Forelimb muscle (tissue), 1 donor: ENCODE measurements at places on chromosomes 12 and 14.
A peak's percentile ranks its signal among the peaks of the same experiment; 100 is the strongest.

- no peak for DNase-seq
These were observed 172.7 kb downstream of the APAF1 start for GRCh38 chr12:98817742-98818141.

DNA sequence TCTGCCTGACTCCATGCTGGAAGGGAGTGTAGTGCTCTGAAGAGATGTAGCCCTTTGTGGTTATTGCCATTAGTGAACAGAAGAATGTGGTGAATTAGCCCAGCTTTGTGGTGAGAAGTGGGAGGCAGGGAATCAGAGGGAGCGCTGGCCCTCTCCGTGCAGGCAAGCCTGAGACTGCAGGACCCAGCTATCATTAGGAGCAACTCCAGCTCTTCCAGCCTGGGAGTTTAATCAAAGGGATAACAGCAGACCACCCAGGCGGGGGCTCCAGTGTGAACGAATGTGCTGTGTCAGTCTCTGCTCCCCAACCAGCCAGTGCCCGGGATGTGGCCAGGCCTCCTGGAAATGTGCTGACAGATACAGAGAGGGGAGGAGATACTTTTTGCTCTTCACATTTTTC lies 142.7 kb downstream of the TTLL5 start:
- DNase-seq: no peak

- no peak for DNase-seq
These were observed 845 bp upstream of the RARG start for GRCh38 chr12:53232646-53233461.

GRCh38 chr12:94147991-94148738 lies at the start of gene PLXNC1:
PLXNC1 (plus strand) TSS chr12:94148577; CDS start chr12:94148972, 395 bp downstream.
- DNase-seq: no peak

GRCh38 chr14:74628418-74628817 lies 16.4 kb upstream of the LTBP2 start:
- DNase-seq: no peak

DNA sequence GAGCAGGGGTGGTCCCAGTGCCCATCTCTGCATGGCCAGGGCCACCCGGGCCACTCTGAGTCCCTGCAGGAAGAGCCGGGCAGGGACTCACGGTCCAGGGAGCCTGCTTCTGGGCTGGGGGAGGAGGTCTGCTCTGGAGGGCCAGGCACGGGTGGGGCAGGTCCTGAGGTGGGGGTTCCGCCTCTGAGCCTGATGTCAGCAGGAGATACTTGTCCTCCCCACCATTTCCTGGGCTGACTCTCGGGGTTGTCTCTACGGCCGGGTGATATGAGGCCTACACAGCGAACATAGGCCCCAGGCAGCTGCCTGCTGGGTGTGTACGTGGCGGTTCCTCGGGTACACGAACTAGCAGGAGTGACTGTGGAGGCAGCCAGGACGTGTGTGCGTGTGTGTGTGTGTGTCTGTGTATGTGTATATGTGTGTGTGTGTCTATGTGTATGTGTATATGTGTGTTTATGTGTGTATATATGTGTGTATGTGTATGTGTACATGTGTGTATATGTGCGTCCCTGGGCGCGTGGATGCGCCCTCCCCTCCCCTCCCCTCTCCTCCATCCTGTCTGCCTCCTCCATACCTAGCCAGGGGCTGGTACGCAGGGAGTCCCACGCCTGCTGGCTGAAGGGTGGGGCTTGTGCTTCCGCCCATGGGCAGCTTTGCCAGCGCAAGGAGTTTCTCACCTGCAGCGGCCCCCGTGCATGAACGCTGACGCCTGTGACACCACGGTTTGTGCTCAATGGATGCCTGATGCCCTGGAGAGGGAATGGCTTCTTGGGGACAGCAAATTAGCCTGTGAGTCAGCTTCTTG lies 30.4 kb upstream of the TRAF3 start:
- DNase-seq: no peak

GRCh38 chr12:54661048-54661447 lies 12.9 kb upstream of the DCD start:
- DNase-seq: no peak

DNA sequence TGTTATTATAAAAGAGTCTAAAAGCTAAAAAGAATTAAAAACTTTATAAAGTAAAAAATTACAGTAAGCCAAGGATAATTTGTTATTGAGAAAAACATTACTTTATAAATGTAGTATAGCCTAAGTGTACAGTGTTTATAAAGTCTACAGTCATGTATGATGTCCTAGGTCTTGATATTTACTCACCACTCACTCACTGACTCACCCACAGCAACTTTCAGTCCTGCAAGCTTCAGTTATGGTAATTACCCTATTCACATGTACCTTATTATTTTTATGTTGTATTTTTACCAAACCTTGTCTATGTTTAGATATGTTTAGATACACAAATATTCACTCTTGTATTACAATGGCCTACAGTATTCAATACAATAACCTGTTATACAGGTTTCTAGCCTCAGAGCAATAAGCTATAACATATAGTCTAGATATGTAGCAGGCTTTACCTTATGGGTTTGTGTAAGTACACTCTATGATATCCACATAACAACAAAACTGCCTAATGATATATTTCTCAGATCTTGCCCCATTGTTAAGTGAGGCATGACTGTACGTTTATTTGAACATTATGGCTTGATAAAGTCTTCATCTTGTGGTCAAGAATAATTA lies 113.7 kb upstream of the KITLG start:
- DNase-seq: no peak

- DNase-seq: no peak
These were observed 5.0 kb downstream of the SLC39A5 start for GRCh38 chr12:56234746-56235436.

GRCh38 chr14:68688872-68689371 lies 103.9 kb downstream of the ZFP36L1 start:
- DNase-seq: peak; percentile 73

GRCh38 chr12:70774055-70774454 lies 136.8 kb upstream of the PTPRB start:
- DNase-seq: no peak

DNA sequence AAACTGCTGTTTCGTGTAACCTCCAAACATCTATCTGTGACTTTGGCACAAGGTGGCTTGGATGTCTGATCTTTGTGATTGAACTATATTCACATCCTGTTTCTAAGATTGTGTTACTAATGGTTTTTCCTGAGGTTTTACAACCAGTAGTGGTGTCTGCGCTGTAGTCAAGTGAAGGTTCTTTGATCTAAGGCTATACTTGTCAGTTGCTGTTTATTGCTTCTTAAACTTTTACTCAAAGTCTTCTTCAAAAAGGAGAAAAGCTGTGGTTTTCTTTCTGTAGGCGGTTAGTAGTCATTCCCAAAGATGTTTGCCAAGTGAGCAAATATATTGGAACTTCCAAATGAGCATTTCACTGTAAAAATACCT lies 12.3 kb upstream of the CALM1 start:
- DNase-seq: no peak

- DNase-seq: no peak
These were observed 28.5 kb downstream of the FAM222A start for GRCh38 chr12:109741970-109742703.

GRCh38 chr12:6313326-6313940 lies 3.0 kb downstream of the PLEKHG6 start:
- no peak for DNase-seq

GRCh38 chr12:57629897-57630471 lies 3.0 kb downstream of the B4GALNT1 start:
- no peak for DNase-seq
